HS-5 (cell line): ENCODE measurements at places on chromosomes 11 and 22.

DNA sequence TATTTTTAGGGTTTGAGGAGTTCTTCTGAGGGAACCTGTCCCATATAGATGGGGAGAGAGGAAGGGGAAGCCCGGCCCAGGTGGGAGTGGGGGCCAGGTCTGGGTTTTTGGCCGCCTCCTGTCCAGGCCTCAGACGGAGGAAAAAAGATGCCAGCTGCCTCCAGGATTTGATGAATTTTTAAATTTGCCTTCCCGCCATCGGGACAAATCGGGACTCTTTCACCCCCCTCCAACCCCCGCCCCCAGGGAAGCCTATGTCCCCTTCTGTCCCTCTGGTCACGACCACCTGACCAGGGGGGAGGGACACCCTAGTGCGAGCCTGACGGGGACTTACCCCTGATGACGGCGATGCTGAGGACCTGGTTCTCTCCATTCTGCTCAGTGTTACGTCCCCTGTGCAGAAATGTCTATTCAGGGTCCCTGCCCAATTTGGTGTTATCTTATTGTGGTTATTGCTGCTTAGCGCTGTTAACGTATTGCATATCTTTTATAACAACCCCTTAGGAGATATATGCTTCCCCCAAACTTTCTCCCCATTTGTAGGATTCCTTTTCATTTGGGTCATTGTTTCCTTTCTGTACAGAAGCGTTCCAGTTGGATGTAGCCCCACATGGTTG lies 115.9 kb upstream of the GRK3 start:
- DNase-seq, result peak; percentile 4

DNA sequence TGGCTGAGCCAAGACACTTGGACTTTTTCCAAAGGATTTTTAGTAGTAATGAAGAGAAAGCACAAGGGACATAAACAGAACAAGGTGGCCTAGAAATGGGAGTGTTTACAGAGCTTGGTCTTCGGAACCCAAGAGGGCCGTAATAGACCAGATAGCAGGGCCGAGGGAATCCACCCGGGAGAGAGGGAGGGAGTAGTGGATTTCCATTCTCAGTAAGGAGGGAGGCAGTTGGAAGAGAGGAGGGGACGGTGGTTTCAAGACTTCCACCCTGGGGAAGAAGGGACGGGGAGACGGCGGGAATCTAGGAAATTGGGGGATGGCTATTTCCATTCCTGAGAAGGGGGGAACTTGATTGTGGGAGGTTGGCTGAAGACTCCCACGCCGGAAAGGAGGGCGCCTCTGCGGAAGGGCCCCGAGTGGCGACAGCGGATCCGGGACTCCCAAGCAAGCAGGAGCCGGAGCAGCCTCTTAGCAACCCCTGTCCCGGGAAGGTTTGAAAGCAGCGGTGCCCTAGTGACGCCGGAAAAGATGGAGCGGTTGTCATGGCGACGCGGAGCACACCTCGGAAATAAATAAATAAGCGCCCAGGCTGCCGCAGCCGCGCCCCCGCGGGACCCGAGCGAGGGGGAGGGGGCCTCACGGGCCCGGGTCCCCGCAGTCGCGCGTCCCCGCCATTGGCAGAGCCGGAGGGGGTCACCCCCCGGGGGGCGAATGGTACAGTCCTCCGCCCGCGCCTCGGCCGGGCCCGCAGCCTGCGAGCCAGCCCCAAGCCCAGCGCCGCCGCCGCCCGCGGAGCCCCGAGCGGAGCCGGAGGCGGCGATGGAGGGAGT lies 31.6 kb downstream of the EIF3F start:
- no peak for DNase-seq

DNA sequence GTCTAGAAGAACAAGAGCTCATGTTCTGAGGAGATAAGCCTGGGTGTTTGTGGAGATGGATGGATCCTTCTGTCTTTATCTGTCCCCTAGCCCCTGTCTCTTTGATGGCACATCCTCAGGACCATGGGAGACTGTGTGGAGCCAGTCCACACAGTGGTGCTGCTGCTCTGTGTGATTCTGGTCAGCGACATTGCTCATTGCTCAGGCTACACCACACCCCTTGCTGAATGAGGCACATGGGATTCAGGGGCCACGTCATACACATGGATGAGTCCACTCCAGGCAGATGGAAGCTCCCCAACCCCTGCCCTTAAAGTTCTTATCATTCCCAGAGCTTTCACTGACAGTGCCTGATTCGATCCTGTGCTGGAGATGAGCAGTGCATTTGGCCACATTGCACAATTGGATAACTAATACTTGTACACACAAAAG lies 222.2 kb downstream of the NAV2 start:
- DNase-seq, result peak; percentile 78

GRCh38 chr11:78926633-78927338 lies 352.1 kb upstream of the NARS2 start:
- no peak for DNase-seq

DNA sequence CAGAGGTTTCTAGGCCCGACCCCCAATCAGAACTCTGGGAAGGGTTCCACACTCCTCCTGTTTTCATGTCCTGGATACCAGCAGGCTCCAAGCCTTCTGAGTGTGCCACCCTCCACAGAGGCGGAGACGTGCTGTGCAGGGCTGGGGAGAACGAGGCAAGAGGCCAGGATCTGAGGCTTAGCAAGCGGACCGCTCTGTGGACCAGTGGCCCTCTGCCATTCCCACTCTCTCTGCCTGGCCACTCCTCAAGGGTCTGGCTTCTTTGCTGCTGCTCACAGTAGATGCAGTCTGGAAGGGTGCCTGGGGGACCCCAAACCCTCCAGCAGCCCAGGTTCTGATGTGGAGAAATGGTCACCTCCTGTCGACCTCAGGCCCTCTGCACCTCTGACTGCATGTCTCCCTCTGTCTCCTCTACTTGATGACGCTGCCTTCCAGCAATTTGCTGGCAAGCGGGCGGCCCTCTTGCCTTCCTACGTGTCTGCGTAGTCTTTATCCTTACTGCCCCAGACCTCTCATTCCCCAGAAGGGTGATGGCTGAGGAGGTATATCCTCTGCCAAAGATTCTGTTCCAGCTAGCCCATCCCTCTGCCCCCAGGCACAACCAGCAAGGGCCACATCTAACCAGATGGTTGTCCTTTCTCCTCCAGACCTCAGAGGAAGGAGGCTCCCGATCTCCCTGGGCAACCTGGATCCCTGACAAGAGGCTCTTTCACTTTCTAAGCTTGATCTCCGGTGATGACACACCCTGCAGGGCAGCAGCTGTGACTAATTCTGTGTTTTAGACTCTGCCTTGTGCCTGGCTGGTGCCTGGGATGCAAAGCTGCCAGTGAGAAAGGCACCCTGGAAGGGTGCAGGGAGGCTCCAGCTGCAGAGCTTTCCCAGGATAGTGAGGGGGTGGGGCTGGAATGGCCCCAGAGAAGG lies 87.3 kb downstream of the NAT10 start:
- peak; percentile 92 for DNase-seq

- DNase-seq, result no peak
Observed at GRCh38 chr11:35085531-35086165, 53.3 kb upstream of the CD44 start.

DNA sequence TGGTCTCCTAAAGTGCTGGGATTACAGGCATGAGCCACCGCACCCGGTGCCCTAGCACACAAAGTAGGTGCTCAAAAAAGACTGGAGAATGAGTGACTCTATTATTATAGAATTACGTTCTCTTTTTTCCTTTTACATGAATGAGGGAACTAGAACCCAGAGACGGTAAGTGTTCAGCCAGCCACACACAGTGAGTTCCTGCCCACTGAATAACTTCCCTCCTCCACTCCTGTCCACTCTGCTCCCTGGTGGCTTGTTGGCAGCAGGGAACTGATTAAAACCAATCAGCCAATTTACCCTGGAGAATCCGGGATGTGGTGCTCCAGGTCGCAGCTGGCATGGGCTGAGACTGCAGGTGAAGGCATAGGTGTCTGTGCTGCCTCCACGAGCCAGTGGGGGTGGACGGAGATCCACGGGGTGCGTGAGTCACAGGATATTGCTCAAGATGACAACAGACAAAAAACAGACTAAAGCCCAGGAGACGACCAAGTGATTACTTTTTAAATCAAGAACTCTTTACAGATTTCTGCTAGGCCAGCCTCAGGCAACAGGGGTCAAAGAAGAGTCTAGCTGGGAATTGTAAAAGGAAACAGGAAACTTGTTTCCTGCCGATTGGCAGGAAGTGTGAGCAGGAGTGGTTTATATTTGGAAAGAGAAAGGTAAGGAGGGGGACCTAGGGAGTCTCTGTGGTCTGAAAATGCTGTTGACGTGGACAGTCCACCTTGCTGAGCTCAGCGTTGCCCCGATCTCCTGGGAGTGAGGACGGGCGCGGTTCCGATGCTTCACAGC lies 95.2 kb upstream of the TP53I11 start:
- peak; percentile 39 for DNase-seq

DNA sequence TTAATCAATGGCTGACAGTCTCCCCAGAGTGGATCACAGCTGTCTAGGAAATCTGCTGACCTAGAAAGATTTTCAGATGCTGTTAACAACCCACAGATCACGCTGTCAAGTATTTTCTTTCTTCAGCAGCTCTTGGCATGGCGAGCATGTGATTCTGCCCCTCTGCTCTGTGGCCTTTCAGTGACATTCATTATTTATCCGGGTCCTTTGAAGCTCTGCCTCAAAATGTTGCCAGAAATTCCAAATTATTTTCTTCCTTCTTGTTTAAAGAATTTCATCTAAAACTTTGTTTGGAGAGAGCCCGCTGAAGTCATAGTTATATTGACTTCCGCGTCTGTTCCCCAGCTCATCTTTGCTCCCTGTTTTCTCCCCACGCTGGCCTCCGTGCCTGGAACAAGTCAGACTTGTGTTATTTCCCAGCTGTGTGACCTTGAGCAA lies 134.1 kb downstream of the COMMD9 start:
- DNase-seq, result no peak

DNA sequence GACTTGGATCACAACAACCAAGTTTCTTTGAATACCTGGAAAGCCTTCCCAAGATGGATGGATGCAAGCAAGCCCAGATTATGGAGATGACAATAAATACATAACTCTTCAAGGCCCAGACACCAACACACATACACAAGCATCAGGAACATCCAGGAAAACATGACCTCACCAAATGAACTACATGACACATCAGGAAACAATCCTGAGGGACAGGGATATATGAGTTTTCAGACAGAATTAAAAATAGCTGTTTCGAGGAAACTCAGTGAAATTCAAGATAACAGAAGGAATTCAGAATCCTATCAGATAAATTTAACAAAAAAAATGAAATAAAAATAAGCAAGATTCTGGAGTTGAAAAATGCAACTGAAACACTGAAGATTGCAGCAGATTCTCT lies 659.4 kb downstream of the METTL15 start:
- peak; percentile 49 for DNase-seq

GRCh38 chr11:86537541-86538222 lies 134.7 kb downstream of the ME3 start:
- DNase-seq, result no peak

GRCh38 chr11:12746593-12747097 lies 72.4 kb downstream of the TEAD1 start:
- DNase-seq, result no peak

- no peak for DNase-seq
Observed at GRCh38 chr22:39703928-39704639, 133.5 kb downstream of the CACNA1I start.

GRCh38 chr11:117074119-117074518 lies 24.1 kb downstream of the SIK3 start:
- no peak for DNase-seq

DNA sequence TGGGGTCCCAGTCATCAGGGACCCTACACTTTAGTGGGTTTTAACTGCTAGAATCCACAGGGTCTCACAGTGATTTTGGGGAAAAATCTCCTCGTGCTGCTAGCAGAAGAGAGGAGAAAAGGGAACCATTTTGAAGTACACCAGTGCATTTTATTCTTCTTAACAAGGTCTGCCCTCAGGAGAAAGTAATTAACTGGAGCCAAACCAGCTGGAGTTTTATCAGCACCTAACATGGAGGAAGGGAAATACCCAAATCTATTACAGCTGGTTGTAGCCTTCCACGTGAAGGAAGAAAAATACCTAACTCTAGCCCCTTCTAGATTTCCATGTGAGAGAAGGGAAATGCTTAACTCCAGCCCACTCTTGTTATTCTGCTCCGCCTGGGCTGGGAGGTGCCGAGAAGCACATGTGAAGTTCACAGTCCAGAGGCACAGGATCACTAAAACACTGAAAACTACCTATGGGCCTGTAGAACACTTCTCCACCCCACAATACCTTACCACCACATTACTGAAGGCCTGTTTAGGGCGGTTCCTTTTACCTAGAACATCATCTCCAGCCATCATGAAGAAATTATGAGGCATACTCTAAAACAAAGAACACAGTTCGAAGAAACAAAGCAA lies 31.3 kb upstream of the TEAD1 start:
- DNase-seq, result no peak

GRCh38 chr11:119092880-119093842 lies 8.5 kb downstream of the HMBS start:
- no peak for DNase-seq

DNA sequence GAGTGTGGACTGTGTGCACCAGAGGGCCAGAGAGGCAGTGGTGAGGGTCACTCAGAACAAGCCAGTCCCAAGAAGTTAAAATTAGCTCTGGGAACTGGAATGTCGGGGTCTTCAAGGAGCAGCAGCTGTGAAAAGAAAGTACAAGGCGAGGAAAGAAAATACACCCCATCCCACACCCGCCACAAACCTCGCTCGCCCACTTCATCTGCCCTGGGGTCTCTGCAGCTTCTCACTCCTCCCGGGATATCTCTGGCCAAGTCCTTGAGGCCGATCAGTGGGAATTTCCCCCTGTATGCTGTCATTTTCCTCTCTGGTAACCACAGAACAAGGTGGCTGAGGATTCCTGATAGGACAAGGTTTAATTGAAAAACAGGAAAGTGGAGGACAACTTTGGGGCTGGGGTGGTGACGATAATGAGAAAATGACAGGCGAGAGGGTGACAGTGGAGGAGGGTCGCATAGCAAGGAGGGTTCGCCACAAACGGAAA lies 36.3 kb upstream of the TIMP3 start:
- DNase-seq, result no peak

DNA sequence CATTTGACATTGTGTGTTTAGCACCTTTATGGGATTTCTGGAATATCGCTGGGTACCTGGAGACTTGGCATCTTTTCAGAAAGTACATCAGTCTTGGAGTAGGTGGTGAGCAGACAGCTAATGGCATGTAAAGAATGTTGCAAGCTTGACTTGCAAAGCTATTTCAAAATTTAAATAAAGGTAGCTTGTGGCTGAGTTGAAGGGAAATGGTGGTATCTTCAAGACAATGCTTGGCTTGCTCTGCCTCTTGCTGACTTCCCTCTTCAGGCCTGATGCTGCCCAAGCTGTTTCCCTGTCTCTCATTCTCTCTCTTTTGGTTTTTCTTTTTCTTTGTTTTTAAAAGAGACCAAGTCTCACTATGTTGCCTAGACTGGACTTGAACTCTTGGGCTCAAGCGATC lies 13.2 kb downstream of the ZNRF3 start:
- DNase-seq, result no peak

DNA sequence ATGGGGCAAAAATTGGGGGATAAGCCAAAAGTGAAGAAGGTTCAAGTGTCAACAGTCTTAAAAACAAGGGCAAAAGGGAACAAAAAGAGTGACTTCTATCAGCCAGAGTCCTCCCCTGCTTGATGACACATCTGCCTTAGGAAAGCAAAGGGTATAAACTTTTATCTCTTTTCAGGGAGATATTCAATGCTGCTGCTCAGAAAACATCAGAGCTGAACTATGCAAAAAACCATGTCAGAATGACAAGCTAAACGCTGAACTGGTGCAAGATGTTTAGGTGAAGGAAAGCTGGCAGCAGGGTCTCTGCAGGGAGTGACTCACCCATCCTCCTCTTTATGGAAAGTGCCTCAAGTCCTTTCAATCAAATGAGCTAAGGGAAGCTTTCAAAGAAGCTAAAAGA lies 24.7 kb downstream of the ALG9 start:
- peak; percentile 40 for DNase-seq
